ENCODE measurements at places on chromosomes 5 and 9. TPM values are rescaled to one million over a fixed set of nuclear protein-coding genes. Genes with fewer than 3 reads are reported as not detected.

DNA sequence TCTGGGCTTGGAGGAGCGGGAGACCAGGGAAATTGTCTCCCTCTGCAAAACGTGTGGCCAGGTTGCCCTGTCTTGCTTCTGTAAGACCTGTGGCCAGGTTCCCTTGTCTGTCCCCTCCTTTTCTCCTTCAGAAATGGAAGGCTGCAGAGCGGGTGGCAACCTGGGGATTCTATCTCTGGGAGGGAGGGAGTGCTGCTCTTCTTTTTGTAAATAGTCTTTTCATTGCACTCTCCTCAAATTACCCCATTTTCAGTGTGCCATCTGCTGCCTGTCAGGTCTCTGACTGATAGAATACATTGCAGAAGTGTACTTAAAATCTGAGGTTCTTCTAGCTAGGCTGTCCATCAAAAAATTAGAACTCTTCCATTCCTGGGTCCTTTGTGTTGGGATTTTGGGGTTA is 126.0 kb downstream of the GABRB2 start:
- DNase-seq, result no peak

Gene SLC36A2
- not detected for total RNA-seq

GRCh38 chr5:180379355-180380070 is 26.4 kb upstream of the GFPT2 start:
- DNase-seq, result no peak

GRCh38 chr9:108900176-108900575 is 33.7 kb downstream of the ELP1 start:
- no peak for DNase-seq

DNA sequence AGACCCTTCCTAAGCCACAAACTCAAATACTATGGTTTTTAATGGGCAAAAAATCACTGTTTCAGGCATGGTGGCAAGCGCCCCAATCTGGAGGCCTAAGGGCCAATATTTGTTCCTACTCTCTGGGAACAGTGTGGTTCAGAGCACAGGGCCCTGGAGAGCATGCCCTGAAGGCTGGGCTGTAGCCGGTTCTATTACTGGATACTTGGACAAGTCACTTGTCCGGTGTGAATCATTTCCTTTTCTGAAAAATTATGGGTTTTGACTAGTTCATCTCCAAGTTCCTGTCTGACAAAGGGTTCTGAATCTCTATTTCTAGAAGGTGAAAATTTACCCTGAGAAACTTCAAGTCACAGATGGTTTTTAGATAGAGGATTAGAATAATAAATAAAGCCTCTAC is 75.0 kb downstream of the OTULIN start:
- DNase-seq, result no peak

Gene ANKDD1B
- total RNA-seq, result 1.2 TPM

Gene ARHGEF37
- 1.2 TPM for total RNA-seq

- no peak for DNase-seq
These were observed 2393.0 kb upstream of the C9orf72 start for GRCh38 chr9:29966247-29966646.

- peak; percentile 38 for DNase-seq
These were observed 35.9 kb upstream of the ARSB start for GRCh38 chr5:79020861-79021561.

- no peak for DNase-seq
These were observed 862.2 kb downstream of the DTWD2 start for GRCh38 chr5:118126159-118126558.

GRCh38 chr5:16864631-16865131 is 71.4 kb downstream of the MYO10 start:
- DNase-seq, result no peak

DNA sequence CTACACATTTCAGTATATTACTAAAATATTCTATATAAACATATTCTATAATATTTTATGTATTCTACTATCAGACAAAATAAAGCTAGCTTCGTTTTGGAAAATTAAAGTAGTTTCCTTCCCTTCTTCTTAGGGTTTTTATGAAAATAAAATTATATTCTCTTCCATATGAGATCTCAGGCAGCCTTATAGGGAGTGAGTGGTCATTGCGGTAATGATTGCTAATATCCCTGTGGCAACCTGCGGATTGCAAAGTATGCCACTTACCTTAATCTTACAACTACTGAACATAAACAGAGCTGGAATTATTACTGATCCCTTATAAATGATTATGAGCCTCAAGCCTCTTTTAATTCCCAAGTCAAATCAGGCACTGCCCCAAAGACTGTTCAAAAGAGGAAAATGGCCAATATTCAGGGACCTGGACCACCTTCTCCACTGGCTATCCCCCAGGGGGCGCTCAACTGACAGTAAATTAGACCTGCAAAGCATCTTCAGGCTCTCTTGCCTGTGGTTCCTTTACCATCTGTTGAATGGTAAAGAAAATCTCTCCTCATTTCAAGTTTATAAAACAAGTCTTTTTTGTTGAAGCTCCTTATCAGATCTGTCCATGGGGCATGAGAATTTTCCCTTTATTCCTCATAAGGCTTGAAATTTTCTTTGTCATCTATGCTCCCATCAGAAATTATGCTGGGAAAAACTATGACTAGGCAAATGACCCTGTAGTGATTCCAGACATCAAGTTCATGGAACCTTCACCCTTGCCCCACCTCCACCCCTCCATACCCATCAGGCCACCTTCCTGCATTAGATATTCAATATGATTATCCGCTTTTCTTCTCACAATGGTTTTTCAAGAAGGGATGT is 163.9 kb downstream of the CEMIP2 start:
- peak; percentile 10 for DNase-seq

Data from frontal cortex (tissue), 4 donors.